ENCODE measurements at places on chromosomes 2 and 18.

GRCh38 chr2:214310319-214310718, 100.5 kb upstream of the VWC2L start:
- DNase-seq = no peak

DNA sequence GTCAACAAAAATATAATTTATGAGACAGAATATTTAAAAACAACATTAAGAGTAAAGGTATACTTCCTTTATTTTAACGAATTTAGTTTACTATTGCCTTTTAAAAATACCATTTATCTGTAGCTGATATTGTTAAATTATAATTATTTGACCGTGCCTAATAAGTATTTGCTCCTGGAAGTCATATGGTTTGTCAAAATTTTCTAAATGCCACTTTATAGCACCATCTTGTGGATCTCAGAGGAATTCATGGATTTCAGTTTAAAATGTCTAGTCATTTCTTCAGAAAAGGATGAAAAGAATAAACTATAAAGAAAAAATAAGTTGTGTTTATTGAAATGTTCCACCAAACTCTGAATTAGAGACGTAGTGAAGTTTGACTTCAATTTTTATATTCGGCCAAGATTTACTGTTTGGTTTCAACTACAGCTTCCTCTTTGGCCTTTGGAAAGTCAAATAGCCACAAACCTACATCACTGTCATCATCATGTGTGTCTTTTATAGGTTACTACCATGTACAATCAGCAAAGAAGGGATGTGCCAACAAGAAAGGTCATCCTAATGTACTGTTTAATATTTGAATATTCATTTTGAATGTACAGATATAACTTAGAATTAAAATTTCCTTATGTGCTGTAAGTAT, 10.3 kb upstream of the FTCDNL1 start:
- peak; percentile 20 for DNase-seq

- DNase-seq = no peak
Measured at GRCh38 chr2:13745330-13745729, 887.2 kb upstream of the LRATD1 start.

DNA sequence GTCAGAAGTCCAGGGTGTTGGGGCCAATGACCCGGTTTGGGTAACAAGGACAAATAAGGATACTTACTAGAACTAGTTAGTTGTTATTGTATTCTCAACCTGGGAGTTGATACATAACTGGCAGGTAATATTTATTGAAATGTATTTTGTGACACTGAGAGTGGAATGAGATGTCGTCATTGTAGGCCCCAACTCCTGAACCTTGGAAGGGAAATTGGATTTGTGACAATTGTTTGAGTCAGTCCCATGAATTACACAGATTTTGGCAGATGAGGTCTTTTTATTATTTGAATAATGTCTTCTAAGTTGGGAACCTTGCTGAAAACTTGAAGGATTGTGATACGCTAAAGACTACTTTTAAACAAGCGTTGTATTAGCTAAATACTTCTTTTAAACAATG, 5.1 kb downstream of the TIMM21 start:
- DNase-seq = no peak

DNA sequence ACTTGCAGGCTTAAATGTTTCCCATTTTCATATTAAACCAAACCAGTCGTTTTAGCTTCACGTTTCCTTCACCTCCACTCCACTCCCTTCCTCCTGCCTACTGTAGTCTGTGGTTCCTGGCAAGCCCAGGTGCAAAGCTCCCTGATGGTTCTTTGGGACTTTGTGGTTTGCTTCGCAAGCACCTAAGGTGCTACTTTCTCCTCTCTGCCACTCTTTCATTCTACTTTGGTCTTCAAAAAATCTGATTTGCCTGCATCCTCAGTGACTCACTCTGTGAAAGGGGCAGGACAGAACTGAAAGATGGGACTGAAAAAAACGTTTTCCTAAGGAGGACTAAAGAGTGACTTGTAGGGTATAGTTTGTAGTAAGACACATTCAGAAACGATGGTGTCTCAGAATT, 228.4 kb downstream of the CYRIA start:
- DNase-seq = no peak

All from fibroblast of skin of right quadriceps (primary cell).